ENCODE measurements at places on chromosomes 6 and 20. TPM values are rescaled to one million over a fixed set of nuclear protein-coding genes. Genes with fewer than 3 reads are reported as not detected.
A peak's percentile ranks its signal among the peaks of the same experiment; 100 is the strongest.

DNA sequence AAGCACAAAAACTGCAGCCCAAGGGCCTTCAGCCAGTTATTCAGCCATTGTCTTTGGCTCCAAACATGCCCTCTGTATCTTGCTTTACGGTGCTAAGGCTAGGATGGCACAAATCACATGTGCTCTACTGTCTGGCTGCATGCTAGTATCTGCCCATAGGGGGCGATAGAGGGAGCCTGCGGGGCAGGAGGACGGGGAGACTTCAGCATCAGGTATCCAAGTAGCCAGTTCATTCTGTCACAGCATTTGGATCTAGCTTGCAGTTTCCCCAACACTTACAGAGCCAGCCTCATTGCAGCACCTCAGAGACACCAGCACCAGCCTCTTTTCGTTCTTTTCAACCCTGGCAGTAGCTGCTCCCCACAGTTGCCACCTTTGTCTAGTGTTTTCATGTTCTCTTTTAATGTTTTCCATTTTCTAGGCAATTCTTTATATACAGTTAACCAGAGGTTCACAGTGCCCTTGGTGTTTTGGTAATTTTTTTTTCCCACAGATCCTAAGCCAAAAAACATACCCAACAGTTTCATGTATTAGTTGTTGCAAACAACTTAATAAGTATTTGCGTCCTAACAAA is 705.9 kb downstream of the PTPRT start:
- peak; percentile 32 for DNase-seq

DNA sequence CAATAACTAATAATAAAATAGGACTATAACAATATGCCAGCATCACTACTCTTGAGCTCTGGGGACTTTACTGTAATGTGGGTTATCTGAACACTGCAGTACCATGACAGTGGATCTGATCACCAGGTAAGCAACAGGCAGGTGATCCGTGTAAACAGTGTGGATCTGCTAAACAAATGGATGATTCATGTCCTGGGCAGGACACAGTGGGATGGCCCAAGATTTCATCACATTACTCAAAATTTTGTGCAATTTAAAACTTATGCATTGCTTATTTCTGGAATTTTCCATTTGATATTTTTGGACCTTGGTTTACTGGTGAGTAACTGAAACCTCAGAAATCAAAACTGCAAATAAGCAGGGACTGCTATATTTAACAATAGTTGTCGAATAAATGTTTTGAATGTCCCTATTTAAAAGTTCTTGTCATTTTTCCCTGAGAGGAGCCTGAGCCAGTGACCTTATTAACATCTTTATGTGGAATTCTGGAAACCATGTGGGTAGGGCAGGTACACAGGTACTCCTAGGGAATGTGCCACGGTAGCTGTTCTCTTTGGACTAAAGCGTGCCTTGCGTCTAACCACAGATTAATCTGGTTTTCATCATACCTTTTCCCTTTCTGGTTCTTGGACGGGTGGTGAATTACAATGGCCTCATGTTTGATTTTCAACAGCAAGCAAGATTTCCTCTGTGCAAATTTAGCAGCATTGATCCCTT is 214.5 kb upstream of the SASH1 start:
- no peak for DNase-seq

GRCh38 chr6:148508401-148509041 is 165.9 kb downstream of the SASH1 start:
- no peak for DNase-seq

DNA sequence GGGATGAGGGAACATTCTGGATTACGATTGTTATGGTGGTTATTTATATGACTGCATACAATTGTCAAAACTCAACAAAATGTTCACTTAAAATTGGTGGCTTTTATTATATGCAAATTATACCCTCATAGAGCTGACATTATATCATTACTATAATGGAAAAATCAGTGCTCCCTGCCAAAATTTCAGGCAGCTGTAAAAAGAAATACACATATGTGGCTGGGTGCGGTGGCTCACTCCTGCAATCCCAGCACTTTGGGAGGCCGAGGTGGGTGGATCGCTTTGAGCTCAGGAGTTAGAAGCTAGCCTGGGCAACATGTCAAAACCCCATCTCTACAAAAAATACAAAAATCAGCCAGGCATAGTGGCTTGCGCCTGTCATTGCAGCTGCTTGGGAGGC is 75.8 kb upstream of the SULF2 start:
- DNase-seq, result no peak

GRCh38 chr20:46742669-46743045 is 33.2 kb downstream of the SLC2A10 start:
- DNase-seq, result no peak

GRCh38 chr6:67792996-67793395 is 842.1 kb upstream of the ADGRB3 start:
- DNase-seq, result no peak

GRCh38 chr6:52136934-52137467 is 49.2 kb upstream of the IL17A start:
- DNase-seq, result no peak

DNA sequence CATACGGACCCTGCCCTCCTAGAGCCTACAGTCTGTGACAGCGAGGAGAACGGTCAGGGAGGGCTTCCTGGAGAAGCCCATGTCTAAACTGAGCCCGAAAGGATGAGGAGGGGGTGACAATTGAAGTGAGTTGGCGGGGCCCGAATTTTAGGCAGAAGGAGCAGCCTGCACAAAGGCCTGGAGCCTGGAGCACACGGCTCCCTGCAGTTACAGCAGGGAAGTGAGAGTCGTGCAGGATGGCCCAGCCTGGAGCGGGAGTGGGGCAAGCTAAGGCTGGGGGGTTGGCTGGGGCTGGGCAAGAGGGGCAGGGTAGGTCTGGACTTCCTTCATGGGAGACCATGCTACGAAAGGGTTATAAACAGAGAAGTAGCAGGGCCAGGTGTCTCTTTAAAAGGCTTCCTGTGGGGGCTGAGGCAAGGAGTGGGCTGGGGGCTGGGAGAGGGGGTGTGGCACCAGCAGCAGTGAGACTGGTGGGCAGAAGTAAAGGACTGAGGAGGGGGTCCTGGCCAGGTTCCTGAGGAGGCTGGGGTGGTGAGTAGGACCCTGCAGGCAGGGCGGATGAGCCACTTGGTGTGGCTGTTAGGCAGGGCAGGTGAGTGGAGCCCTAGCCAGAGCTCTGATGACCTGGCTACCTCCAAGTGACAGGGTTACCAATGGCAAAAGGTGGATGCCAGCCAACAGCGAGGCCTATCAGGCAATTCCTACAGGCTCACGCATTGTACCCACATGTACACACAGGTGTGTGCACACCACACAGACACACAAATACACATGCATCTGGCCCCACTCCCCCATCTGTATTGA is 119.2 kb downstream of the MRPL14 start:
- DNase-seq, result peak; percentile 0

RFX6 gene
- not detected for total RNA-seq

NKX2-2 gene
- not detected for total RNA-seq

CAGE1 gene
- total RNA-seq, result 0.11 TPM
